ENCODE measurements at places on chromosomes 13 and 19. TPM values are rescaled to one million over a fixed set of nuclear protein-coding genes. Genes with fewer than 3 reads are reported as not detected.

KLK4 gene
- not detected for polyA plus RNA-seq

NDUFB7 gene
- 146 TPM for polyA plus RNA-seq

ZNF439 gene
- polyA plus RNA-seq: 0.86 TPM

DNA sequence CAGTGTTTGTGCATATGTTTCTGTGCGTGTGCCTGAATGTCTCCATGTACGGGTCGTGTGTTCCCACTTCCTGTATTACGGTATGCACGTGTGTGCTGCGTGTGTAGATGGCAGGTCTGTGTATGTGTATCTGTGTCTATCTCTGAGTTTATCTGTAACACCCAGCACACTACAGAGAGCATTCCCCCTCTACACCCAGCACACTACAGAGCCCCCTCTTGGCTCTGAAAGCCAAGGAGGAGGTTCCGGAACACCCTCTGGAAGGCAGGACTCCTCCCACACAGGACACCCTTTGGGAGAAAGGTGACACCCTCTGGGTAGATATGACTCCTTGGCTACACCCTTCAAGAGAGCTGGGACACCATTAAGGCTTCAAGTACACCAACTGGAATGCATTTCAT is 2.1 kb upstream of the ERFL start:
- H3K4me1 ChIP-seq: peaks cover 9% of the 10 kb centered on the region
- H3K36me3 ChIP-seq: no peaks in the 10 kb centered on the region
- no peak overlapping the region for H3K27ac ChIP-seq
- no peak overlapping the region for H3K4me3 ChIP-seq
- DNase-seq: no peak
- peaks cover 93% of the 10 kb centered on the region for H3K27me3 ChIP-seq

DNA sequence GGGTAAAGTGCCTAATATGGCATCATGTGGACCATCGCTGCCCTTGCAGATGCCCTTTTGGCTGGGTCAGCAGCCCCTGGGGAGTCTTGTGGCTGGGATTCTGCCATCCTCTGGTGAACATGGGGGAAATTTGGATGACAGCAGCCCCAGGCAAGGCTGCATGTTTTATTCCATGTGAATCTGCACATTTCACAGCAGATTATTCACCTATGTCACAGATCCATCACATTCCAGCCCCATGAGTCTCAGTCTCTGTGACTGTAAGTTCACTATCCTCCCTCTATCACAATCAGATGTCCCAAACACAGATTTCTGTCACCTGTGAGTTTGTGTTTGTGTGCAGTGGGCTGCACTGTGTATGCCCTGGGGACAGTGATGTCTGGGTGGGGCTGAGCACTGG is 36.8 kb upstream of the PSG9 start:
- H3K4me3 ChIP-seq: no peak overlapping the region
- no peak overlapping the region for H3K27ac ChIP-seq
- H3K4me1 ChIP-seq: peaks cover 17% of the 10 kb centered on the region
- peak; percentile 19 for DNase-seq
- H3K36me3 ChIP-seq: no peaks in the 10 kb centered on the region

DNA sequence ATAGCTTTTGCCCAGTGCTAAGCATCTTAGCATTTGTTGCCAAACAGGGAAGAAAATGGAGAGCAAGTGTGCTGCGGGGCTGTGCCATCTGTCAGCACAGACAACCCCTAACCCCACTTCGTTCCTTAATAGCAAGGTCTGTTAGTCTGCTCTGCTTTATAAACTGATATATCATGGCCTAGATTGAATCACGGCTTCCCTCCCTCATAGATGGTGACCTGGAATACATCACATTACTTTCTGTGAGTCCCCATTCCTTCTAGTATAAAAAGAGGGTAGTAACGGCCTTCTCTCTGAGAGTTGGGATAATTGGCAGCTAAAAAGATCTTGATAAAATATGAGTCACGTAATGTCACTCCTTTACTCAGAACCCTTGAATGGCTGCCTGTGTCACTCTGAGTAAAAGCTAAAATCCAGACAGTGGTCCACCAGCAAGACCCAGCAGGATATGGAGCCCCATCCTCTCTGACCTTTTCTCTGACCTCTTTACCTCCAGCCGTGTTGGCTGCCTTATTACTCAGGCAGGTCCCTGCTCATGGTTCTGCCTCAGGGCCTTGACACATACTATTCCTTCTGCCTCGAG is 151.7 kb downstream of the DLEU7 start:
- no peak overlapping the region for H3K27ac ChIP-seq
- DNase-seq: no peak
- H3K27me3 ChIP-seq: no peaks in the 10 kb centered on the region
- no peak overlapping the region for H3K4me3 ChIP-seq
- H3K36me3 ChIP-seq: no peaks in the 10 kb centered on the region

DNA sequence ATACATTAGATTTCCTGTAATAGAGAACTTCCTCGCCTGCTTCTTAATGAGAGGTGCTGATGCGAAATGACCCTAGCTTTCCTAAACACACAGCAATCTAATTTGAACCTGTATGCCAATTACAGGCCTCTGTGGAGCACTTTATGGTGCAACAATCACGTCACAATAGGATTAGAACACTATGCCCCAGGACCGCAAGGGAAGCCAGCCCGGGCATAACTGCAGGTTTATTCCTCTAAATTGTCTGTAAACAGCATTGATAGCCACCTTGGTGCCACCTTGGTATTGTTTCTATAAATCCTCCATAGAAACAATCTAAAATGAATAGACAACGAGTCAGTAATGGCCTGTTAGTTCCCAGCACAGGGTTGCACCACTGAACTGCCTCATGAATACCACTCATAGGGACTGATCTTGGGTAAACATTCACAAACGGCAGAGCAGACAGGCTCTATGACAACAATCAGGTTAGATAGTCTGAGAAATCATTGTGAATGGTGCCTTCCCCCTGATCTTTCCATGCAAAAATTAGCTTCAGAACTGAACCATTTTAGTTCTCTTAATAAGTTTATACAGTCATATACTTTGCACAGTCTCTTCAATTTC is 182.5 kb upstream of the OBI1 start:
- no peak overlapping the region for H3K27ac ChIP-seq
- H3K4me1 ChIP-seq: no peaks in the 10 kb centered on the region
- no peak overlapping the region for H3K4me3 ChIP-seq
- H3K36me3 ChIP-seq: no peaks in the 10 kb centered on the region
- no peaks in the 10 kb centered on the region for H3K27me3 ChIP-seq

DACH1 gene
- not detected for polyA plus RNA-seq

DNA sequence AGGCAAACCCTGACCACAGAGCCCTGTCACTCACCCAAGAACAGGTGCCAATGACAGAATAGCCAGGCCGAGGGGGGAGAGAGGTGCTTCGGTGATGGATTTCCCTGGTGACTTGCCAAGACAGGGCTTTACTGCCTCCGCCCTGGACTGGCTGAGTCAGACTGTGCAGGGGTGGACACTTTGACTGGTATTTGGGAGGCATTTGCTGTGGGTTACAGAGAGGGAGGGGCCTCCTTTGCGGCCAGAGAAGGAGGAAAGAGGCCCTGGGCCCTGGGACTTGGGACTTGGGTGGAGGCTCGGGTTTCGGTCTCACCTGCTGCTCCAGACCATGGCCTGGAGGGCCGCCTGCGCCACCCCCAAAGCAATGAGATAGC is 4.6 kb upstream of the EPS8L1 start:
- H3K36me3 ChIP-seq: no peaks in the 10 kb centered on the region
- DNase-seq: no peak
- H3K27me3 ChIP-seq: peaks cover 25% of the 10 kb centered on the region
- peaks cover 25% of the 10 kb centered on the region for H3K4me1 ChIP-seq

CHAF1A gene
- 5.2 TPM for polyA plus RNA-seq

ALKBH6 gene
- polyA plus RNA-seq: 37.1 TPM

- DNase-seq: no peak
- peaks cover 15% of the 10 kb centered on the region for H3K4me1 ChIP-seq
- H3K4me3 ChIP-seq: no peak overlapping the region
- H3K27me3 ChIP-seq: no peaks in the 10 kb centered on the region
- no peaks in the 10 kb centered on the region for H3K36me3 ChIP-seq
These were observed 5.4 kb upstream of the LGALS7 start for GRCh38 chr19:38778733-38779132.

CFD gene
- polyA plus RNA-seq: 0.47 TPM

DNA sequence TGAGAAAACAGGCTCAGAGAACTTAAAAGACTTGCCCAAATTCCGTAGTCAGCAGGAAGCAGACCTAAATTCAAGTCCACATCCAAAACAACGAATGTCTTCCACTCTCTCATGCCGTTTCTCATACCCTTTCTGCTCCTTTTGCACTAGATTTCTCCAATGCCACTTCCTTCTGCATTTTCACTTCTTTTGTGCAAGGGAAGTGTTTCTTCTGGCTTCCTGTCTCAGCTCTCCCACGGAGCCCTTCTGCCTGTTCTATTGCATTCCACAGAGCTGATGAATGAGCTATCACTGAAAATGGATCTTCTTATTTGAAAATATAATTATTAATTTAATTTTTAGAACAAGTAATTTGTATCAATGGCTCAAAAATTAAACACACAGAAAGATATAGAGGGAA is 56.1 kb upstream of the STK24 start:
- no peaks in the 10 kb centered on the region for H3K4me1 ChIP-seq
- H3K27ac ChIP-seq: no peak overlapping the region

ZNF780A gene
- 20.3 TPM for polyA plus RNA-seq

- DNase-seq: no peak
- no peaks in the 10 kb centered on the region for H3K4me1 ChIP-seq
- H3K27ac ChIP-seq: no peak overlapping the region
- H3K36me3 ChIP-seq: no peaks in the 10 kb centered on the region
- H3K4me3 ChIP-seq: no peak overlapping the region
These were observed 614.6 kb upstream of the SPRY2 start for GRCh38 chr13:80955501-80955900.

- H3K4me3 ChIP-seq: no peak overlapping the region
- H3K4me1 ChIP-seq: no peaks in the 10 kb centered on the region
- H3K27me3 ChIP-seq: no peaks in the 10 kb centered on the region
- DNase-seq: no peak
- no peaks in the 10 kb centered on the region for H3K36me3 ChIP-seq
- no peak overlapping the region for H3K27ac ChIP-seq
These were observed 332.2 kb upstream of the SGCG start for GRCh38 chr13:22848539-22849052.

VSTM1 gene
- not detected for polyA plus RNA-seq

DNA sequence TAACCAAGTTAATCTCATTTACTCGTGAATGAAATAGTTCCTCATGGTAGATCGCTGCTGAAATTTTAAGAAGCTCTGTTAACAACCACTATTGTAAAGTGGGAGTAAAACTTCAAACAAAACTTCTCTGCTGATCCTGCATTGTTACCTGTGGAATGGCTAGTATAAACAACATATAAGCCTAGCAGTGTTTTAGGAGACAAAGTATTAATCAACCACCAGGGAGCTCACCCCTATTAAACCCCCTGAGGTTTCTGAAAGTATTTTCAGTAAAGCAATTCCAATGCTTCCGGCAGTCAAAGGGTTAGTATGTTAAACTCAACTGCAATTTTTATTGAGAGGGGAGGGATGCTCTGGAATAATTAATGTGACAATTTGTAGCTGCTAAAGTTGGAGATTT is 30.0 kb upstream of the PCDH17 start:
- no peak overlapping the region for H3K4me3 ChIP-seq
- no peaks in the 10 kb centered on the region for H3K4me1 ChIP-seq
- DNase-seq: no peak
- no peak overlapping the region for H3K27ac ChIP-seq
